CD4-positive, alpha-beta T cell treated with Interleukin-12 subunit alpha and Interleukin-12 subunit beta, for 1 hour (primary cell): ENCODE measurements at places on chromosomes 7 and 10.

- DNase-seq = no peak
Observed at GRCh38 chr7:138667535-138668228, 33.5 kb downstream of the SVOPL start.

GRCh38 chr10:22780474-22780885, 66.1 kb upstream of the PIP4K2A start:
- DNase-seq = no peak

GRCh38 chr10:123893651-123894050, 2.0 kb upstream of the CPXM2 start:
- DNase-seq = no peak

DNA sequence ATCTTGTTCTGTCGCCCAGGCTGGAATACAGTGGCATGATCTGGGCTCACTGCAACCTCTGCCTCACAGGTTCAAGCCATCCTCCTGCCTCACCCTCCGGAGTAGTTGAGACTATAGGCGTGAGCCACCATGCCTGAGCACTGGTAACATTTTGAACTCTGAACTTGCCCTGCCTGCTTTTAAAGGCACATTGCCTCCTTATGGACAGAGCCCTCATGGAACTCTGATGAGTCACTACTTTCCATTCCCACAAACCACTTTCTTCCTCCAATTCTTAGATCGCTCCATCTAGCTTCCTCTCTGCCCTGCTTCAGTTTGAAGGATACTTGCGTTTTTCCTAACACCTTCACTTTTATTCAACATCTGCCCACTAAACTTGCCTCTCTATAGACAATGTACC, 38.1 kb downstream of the PRPS1L1 start:
- DNase-seq = no peak

DNA sequence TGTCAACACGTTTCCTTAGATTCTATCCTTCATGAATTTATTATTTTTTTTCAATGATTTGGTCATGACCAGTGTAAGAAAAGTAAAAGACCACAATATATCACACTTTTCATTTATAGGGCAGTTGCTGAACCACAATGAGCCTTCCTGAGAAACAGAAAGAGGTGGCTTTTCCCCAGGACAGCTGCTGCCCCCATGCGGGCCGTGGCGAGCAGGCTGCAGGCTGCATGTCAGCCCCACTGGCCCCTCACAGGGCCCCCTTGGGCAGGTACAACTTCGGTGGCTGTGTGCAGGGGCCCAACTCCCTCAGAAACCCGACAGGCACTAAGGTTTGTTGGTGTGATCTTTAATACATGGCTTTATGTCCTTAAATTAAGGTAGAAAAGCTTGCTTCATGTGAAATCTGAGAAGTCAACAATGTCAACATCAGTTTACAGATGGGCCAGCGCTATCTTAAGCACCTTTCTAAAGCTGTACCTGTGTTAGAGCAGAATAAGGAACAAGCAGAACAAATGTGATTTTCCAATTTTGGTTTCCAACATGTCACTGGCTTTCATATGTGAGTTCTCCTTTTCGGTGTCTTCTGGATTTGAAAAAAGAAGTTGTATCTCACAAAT, 10.6 kb downstream of the BEND7 start:
- DNase-seq = no peak

GRCh38 chr10:79449181-79450146, 4.0 kb upstream of the ZCCHC24 start:
- no peak for DNase-seq

- DNase-seq = peak; percentile 8
Observed at GRCh38 chr7:82549616-82550285, 106.2 kb upstream of the CACNA2D1 start.

DNA sequence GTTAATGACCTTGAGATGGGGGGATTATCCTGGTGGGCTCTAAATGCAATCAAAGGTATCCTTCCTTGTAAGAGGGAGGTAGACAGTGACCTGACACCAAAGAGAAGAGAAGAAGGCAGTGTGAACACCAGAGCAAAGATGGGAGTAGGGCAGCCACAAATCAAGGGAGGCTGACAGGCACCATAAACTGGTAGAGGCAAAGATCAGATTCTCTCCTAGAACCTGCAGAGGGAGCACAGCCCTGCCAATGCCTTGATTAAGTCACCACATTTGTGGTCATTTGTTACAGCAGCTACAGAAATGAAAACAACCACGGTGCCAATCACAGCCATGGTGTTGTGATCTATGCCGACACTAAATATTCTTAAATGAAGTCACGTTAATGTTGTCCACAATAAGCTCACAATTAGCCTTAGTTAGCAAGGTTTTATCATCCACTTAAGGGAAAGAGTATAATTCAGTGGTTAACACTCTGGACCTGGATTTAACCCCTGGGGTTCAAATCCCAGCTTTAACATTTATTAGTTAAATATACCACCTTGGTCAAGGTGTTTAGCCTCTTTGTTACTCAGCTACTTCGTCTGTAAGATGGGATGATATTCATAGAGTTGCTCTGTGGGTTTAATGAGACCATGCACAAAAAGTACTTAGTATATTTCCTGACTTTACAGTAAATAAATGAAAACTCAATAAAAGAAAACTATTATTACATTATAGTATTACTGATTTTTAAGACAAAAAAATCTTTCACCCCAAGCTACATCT, 70.8 kb downstream of the SGMS1 start:
- DNase-seq = peak; percentile 58

GRCh38 chr7:45939574-45939973, 18.5 kb upstream of the IGFBP3 start:
- no peak for DNase-seq

DNA sequence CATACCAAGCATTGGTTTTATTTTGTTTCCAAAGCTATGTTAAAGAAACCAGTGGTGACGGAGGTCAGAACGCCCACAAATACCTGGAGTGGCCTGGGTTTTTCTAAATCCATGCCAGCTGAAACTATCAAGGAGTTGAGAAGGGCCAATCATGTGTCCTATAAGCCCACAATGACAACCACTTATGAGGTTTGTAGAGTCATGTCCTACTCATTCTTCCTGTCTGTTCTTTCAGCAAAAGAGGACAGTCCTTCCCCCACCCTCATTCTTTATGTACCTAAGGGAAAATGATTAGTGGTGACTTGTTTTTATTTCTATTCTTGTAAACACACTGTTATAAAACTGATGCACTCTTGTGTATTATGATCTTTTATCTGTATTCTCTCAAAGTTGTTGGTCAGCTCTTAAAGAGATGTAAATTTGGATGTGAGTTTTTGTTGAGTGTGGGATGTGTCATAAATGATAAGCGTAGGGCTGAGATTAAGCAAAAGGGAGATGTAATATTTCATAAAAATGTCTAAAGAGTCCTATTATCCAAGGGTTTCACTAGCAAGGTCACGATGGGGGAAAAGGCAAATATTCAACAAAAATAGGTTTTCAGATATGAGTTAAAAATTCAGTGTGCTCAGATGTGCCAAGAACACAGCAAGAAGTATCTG, 294.4 kb downstream of the BICC1 start:
- DNase-seq = no peak

DNA sequence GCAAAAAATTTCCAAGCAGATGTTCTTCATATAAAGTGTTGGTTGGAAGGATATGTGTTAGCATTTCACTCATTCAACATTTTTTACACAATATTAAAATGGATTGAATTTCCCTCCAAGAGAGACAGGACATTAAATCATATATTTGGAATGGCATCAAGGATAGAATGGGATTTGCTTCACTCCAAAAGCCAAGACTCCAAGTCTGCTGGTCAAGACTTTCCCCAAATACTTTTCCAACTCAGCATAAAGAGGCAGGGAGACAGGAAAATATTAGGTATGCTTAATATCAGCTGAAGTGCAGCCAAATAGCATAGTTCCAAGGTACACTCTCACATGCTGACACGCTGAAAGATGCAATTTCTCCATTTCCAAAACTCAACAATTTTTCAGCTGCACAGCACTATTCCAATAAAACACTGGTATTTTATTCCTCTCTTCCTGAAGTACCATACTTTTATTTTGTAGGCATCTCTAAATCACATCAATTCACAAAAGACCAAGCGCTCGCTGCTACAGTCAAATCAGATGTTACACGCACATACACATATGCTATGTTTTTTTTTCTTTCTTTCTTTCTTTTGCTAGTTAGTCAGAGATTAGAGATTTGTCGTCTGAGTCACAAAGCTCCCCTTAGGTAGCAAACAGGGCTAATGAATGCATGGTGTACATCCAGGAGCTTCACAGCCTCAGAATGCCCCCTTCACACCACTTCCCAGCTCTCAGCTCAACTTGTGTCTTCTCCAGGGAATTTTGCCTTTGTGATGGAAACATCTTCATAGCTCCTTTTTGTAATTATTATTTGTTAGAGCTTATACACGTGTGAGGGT, 1033.8 kb upstream of the AUTS2 start:
- no peak for DNase-seq
